Activated naive CD8-positive, alpha-beta T cell treated with anti-CD3 and anti-CD28 coated beads, Interleukin-2, amount 50 U/mL, for 24 hours (primary cell): ENCODE measurements at places on chromosomes 6 and 20.
A peak's percentile ranks its signal among the peaks of the same experiment; 100 is the strongest.

- DNase-seq: no peak
Measured at GRCh38 chr6:124517339-124517738, 444.9 kb upstream of the RNF217 start.

DNA sequence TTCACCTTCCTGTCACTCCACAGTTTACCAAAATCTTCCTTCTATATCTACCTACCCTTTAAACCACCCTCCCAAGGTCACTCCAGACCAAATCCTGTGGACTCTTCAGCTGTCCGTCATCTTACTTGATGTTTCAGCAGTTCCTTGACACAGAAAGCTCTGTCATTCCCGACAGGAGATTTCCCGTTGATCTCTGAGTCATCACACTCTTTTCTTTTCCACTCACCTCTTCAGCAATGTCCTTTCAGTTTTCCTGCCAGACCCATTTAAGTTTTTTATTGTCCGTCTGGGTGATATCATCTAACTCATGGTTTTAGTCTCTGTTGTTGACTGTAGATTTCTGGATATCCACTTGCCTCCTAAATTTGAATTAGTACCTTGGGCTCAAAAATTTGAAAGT lies 69.9 kb upstream of the SCGN start:
- no peak for DNase-seq

DNA sequence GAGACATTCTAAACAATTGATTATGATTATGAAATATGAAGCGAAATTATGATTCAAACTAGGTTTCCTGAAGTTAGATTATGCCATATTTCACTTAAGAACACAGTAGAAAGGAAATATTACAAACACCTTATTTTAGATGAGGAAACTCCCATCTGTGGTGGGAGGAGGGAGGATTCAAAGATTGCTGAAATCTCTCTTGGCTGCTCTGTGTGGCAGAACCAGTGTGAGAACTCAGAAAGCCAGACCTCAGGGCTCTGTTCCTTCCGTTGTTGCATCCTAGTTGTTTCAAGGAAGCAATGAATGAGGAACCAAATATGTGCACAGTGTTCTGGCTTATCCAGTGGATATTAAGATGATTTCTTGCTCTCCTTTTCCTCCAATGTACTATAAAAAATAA lies 2.1 kb downstream of the TAAR5 start:
- DNase-seq: no peak

DNA sequence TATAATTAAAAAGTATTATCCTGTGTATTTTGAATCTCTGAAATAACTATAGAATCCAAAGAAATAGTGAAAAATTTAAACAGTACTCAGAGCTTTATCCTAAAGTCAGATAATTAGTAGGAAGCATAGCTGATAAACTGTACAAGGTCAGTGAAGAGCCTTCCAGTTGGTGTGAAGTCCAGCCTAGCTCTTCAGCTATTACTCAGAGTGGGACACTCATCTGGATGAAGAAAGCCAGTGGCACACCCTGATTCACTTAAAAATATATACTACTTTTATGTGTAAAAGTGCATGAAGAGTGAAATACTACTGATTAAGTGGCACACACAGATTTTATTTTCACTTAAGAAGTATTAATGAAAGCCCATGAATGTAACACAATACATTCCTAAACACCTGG lies 3.1 kb downstream of the IFNGR1 start:
- DNase-seq: no peak

- DNase-seq: no peak
Measured at GRCh38 chr6:72595812-72596211, 26.1 kb upstream of the KCNQ5 start.

DNA sequence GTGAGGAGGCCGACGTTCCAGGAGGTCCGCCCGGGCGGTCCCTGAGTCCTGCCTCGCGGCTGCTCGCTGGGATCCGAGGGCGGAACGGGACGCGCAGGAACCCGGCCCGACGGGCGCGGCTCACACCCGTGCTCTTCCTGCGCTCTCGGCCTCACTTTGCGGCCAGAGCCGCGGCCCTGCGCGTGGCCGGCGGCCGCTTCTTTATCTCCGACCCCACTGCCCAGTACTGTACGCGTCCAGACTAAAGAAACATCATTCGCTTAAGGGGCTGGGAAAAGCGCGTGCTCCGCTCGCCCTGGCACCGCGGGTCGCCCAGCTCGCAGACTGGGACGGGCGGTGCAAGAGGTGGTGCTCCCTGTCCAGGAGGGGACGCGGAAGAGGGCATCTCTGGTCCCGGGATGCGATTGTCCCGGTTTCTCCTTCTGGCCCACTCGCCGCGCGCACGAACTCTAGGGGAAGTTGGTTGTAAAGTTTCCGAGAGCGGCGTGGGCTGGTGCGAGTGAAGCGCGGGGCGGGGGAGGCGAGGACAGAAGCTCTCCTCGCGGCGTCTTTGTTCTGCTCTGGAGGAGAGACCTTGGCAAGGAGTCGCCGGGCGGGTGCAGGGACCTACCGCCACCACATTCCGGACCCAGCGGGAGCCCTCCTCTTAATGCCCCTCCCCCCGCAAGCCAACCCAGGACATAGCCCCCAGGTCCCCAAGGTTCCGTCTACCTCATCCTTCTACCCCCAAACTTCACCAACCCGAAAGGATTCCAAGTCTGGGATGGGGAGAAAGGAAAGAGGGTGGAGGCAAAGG lies 71.0 kb downstream of the SOX4 start:
- peak; percentile 11 for DNase-seq

DNA sequence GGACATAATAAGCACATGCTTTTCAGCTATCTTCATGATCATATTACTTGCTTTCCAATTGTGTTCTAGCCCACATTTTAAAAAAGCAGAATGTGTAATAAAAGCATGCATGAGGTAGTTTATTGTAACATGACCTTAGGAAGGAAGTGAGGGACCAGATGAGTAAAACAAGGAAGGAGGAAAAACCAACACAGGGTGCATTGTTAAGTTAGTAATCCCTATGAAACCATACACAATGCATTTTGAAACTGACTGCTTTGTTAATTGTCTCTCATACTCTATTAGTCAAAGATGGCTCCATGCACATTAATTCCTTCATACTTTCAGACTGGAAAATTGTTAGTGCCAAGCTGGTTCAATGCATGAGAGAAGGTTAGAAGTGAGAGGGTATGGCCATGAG lies 37.7 kb upstream of the CENPW start:
- no peak for DNase-seq

- DNase-seq: no peak
Measured at GRCh38 chr6:111581957-111582356, 23.7 kb downstream of the TRAF3IP2 start.

GRCh38 chr6:82038631-82039030 lies 208.9 kb downstream of the IBTK start:
- no peak for DNase-seq

- no peak for DNase-seq
Measured at GRCh38 chr20:18316166-18316565, 27.8 kb downstream of the ZNF133 start.

DNA sequence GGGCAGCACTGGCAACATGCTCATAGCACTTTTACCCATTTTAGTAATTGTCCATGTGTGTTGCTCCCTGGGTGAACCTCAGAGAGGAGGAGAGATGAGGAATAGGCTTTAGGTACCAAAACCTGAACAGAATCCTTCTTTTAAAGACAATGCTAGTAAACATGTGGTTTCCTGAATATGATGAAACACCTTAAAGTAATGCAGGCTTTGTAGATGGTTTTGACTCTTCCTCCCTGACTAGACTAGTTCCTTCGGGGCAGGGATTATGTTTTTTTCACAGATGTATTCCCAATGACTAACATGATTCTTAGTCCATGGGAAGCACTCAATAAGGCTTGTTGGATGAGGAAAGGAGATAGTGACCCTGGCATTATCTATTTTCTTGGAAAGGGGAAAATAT lies 367.6 kb upstream of the JAG1 start:
- no peak for DNase-seq

DNA sequence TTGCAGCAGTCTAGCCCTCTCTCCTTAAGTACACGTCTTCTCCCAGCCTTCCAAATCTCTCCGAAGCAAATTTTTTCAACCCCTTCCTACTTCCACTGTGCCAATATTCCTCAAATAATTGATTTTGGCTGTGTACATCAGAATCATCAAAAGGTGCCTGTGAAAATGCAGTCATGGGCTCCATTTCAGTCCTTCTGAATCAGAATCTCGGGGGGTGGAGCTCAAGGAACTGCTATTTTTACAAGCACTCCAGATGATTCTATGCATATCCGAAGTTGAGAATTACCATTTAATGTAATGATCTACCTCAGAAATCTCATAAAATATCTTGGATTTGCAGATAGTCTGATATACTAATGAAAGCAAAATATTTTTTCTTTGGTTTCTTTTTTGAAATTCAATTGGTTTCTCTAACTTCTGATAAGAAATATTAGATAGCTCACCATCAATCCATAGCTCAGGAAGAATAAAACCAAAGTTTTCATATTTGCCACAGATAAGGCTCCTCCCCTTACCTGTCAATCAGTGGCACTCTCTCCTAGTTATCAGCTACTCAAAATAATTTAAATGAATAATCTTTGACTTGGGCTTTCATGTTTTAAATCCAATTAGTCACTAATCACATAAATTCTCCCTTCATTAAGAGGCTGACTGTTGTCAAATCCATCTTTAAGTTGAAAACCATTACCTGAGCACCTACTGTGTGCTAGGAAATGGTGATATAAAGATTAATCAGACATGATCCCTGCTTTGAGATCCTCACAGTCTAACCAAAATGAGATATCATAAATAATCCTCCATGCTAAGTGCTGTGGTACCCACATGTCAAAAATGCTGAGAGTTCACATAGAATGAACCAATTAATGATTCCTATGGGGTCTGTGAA lies 36.4 kb upstream of the STXBP5 start:
- no peak for DNase-seq

DNA sequence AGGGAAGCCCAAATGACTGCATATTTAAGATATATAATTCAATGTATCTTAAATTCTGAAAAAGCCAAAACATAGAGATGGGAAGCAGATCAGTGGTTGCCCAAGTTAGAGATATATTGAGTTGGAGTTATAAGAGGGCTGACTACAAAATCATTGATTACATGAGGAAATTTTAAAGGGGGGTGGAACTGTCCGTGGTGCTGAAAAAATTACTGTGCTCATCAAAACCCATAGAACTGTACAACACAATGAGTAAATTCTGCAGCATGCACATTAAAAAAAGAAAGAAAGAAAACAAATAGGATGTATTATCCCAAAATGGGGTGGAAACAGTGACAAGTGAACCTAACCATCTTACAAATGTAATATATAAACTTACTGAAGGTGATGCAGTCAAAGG lies 100.9 kb downstream of the FUT9 start:
- no peak for DNase-seq

GRCh38 chr20:19074356-19074755 lies 138.1 kb upstream of the SLC24A3 start:
- no peak for DNase-seq

DNA sequence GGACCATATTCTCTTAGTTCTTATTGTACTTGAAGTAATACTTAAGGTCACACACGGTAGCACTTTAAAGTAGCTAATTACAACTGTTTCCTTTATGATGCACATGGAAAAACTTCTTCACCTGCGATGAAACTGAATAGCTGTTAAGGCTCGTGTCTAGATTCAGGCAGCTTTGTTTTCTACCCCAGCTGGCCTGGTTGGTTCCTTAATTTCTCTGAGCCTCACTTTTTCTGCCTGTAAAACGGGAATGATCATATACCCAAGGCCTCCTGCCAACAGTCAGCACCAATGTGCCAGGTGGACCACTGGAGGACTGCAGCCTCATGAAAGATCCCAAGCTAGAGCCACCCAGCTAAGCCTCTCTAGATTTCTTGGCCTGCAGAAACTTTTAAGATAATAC lies 35.0 kb downstream of the EDN3 start:
- DNase-seq: no peak

DNA sequence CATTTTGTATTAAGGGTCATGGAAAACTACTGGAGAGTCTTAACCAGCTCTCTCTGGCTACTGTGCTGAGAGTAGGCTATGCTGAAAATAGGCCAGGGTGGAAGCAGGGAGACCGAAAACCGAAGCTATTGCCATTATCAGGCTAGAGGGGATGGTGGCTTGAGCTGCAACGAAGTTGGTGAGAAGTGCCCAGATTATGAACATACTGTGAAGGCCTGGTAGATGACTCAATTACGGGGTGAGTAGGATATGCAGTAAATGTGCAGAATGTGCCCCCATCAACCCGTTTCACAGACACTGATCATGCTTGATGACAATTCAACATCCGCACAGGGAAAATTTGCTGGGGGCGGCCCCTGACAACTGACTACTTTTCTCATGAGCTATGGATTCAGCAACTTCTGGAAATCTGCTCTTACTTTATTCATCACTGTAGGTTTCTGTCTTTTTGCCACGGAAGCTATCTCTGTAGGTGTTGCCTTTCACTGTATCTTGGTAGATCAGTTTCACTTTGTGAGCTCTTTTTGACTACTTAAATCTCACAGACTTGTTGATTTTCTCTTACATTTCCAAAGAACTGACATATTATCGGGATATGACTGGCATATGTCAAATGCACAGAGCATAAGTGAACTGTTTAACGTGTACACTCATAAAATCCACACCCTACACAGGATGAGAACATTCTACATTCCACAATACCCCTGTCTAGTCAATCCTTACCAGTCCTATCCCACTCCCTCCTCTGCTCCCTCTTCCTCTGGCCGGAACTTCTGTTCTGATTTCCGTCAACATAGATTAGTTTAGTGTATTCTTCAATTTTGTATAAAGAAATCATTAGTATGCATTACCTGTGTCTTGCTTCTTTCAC lies 15.5 kb upstream of the MEP1A start:
- no peak for DNase-seq

DNA sequence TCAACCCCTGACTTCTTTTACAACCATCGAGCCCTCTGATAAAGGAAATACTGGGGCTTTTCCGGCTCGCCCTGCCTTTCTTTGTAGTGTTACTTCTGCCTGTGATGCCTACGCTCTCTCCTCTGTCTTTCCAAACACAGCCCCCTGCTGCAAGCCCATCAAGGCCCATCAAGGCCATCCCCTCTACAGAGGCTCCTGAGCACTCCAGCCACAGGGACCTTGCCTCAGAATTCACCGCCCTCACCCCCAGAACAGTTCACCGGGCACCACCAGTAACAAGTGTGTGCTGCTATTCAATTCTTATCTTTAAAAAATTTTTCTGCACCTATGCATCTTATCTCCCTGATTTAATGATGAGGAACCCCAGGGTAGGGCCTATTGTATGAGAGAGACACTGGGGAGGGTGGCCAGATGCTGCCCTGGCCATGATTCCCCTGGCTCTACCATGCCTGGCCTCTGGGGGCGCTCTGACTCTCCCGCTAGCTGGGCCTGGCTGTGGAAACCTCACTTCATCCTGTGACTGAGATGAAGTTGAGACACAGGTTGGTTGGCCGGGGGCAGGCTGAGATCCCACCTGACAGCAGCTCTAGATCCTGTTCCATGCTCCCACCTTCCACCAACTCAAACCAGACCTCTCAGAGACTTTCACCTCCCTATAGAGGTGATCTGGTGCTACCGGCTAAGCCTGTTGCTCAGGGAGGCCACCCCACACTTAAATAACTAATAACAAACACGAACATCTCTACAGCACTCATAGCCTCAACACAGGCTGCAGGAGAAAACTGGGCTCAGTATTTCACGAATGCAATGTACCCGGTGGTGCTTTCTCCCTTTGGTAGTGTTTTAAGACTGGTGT lies 19.2 kb upstream of the GLP1R start:
- DNase-seq: peak; percentile 73
